ENCODE measurements at places on chromosomes 7 and 10.

GRCh38 chr7:136877990-136878389 is 9.5 kb downstream of the CHRM2 start:
- DNase-seq, result no peak

GRCh38 chr7:135508883-135509588 is 866 bp downstream of the CNOT4 start:
- DNase-seq, result no peak

DNA sequence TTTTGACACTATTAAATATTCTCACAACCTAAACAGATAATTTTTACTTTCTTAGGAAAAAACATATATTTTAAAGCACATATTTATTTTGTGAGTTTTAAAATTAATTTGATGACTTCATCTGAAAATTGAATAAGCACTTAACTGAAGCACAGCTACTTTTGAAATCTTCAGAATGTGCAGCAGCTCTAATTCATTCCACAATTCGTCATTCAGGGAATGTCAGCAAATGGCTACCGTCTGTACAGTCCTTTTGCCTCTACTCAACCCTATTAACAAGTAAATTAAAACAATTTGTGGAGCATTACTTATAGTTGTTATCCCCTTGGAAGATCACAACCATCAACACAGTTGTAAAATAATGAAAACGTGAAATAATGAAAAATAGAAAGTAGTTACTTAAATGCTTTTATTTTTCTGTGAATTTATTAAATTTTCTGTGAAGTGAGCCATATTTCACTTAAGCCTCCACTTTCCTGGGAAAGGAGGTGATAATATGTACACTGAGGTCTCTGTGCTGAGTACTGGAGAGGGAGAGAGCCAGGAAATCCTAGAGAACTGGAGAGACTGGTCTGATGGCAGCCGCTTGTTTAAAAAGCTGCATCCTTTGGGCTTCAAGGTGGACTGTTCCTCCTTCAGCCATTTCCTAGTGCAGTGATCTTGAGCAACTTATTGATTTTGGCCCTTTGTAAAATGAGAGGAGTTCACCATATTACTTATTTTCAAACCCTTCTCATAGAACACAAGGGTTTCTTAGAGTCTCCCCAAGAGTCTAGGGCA is 70.6 kb downstream of the REEP3 start:
- no peak for DNase-seq

DNA sequence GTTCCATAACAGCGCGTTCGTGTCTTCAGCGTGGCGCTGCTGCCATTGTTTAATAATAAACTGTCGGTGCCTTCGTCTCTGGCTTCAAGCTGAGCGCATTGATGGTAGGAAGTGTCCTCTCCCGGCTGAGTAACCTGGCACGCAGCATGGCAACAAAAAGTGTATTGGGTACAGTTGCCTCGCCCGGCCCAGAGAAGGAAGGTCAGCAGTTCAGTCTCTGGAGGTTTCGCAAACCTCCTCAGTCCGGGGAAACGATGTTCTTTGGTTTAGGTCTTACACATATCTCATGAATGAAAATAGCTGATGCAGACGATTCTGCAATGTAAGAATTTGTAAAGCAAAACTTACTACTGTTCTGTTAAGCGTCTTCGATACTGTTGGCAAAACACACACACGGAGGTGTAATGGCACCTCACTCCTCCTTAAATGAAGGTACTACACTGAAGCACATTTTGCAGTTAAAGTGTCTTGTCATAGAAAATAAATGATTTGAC is 739 bp upstream of the CCDC186 start:
- DNase-seq, result no peak

- DNase-seq, result no peak
Observed at GRCh38 chr7:55084307-55084706, 65.5 kb downstream of the EGFR start.

GRCh38 chr7:96303686-96304443 is 18.0 kb downstream of the SLC25A13 start:
- no peak for DNase-seq

DNA sequence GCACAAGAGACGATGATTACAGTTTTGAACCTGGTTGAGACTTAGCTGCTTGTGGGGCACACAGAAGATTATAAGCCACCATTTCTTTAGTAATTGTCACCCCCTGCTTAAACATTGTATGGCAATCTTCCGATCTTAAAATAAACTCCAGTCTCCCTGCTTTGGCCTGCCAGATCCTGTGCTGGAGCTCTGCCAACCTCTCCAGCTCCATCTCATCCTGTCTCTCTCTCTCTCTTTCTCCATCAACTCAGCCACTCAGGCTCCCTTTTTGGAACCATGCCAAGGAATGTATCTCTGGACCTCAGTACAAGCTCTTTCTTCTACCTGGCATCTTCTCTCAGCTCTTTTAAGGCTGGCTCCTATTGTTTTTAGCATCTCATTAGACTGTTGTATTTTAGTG is 1053.2 kb downstream of the REEP3 start:
- DNase-seq, result no peak
